ENCODE measurements at places on chromosomes 16 and 17. TPM values are rescaled to one million over a fixed set of nuclear protein-coding genes. Genes with fewer than 3 reads are reported as not detected.

The PDILT gene
- not detected for total RNA-seq

The TMIGD1 gene
- total RNA-seq = 488 TPM

The NT5M gene
- total RNA-seq = 4.2 TPM

GRCh38 chr17:2398655-2399571, 1.9 kb downstream of the MNT start:
- peak; percentile 61 for DNase-seq

- no peak for DNase-seq
Observed at GRCh38 chr16:11629071-11630030, 38.9 kb upstream of the SNN start.

DNA sequence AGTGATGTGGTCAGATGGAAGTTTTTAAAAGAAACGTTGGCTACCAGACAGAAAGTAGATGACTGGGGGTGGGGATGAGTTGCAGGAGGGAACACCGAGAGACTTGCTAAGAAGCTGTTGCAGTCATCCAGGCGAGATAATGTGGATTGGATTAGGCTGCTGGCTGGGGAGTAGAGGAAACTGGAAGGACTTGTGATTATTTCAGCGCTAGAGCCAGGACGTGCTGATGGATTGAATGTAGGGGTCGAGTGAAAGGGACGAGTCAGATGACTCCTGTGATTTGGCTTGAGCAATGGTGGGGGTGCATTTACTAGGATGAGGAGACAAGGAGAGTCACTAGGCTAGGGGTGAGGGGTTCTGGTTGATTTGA, 88.5 kb downstream of the CLEC16A start:
- peak; percentile 26 for DNase-seq

All from transverse colon (tissue), 4 donors.